ENCODE measurements at places on chromosomes 12 and 14.

GRCh38 chr12:13947276-13947946 lies 34.0 kb downstream of the GRIN2B start:
- no peak for DNase-seq

DNA sequence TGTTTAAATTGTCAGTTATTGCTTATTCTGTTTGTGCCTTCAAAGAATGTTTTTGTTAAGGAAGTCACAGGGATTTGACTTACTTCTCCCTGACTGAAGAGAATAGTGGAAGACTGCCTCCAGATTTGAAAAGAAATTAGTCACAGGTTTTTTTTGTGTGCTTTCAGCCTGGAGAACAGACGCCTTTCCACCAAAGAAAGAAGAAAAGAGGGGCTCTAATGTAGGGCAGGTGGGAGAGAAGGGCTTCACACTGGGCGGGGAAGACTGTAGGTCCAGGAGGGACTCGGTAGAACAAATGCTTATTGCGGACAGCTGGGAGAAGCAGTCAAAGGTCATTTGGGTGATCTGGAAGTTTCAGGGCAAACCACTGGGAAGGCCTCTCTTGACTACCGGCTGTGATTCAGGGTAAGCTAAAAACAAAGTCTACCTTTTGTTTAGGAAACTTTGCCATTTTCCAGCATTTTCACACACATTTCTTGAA lies 76.8 kb downstream of the SAMD4A start:
- no peak for DNase-seq

DNA sequence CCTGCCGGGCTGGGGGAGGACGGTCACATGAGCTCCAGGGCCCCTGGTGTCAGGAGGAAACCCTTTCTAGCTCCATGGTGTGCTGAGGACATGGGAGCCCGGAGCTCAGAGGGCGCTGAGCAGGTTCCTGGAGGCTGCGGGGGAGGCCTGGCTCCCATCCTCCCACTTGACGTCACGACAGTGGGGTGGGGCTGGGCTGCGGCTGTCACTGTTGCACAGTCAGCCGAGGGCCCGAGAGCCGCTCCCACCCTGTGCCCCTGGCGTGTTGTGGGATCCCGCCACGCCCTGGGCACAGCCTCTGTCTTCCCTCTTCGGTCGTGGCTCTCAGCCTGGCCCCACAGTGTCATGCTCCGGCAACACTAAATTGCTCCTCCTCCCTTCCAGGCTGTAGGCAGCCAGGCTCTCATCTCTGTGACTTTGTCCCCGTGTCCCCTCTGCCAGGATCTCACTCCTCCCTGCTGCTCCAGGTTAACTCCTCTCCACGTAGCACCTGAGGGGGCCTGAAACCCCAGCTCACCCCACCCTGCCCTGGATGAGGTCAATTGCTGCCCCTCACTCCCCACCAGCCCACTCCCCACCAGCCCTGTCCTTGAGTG lies 33.0 kb downstream of the BEGAIN start:
- DNase-seq, result peak; percentile 68

- DNase-seq, result peak; percentile 47
Observed at GRCh38 chr12:13179211-13180074, 17.1 kb upstream of the EMP1 start.

DNA sequence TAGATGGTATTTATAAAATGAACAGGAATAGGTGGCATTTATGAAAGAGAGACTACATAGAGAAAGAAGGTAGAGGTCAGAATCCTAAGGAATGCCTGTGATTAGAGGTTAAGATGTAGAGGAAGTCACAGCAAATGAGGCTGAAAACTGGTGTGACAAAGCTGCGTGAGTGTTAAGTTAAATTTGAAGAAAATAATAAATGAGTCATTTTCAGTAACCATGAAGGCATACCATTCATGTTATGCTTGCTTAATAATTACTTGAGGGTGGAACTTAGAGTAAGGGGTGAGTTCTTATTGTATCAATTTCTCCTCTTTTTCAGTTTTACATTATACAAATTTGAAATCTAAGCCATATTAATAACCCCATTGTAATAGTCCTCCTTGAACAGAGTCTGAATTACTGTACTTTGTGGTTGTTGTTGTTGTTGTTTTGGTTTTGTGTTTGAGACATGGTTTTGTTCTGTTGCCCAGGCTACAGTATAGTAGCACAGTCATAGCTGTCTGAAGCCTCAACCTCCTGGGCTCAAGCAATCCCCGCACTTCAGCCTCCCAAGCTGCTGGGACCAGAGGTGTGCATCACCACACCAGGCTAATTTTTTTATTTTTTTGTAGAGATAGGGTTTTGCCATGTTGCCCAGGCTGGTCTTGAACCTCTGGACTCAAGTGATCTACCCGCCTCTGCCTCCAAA lies 761.5 kb downstream of the GALC start:
- DNase-seq, result no peak

DNA sequence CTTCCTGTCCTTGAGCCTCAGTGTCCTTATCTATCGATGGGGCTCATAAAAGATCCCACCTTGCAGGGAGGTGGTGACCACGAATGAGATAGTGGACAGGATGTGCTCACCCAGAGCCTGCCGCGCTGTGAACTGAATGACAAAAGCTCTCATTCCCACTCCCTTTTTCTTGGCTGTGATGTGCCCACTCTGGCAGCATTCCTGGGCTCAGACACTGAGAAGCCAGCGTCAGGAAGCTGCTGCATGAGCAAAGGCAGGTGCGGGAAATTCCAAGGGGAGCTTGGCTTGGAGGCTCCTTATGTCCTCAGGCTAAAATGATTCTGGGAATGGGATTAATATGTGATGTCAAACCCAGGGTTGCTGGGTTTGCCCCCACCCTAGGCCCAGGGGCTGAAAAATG lies 61.6 kb downstream of the EFCAB11 start:
- no peak for DNase-seq

DNA sequence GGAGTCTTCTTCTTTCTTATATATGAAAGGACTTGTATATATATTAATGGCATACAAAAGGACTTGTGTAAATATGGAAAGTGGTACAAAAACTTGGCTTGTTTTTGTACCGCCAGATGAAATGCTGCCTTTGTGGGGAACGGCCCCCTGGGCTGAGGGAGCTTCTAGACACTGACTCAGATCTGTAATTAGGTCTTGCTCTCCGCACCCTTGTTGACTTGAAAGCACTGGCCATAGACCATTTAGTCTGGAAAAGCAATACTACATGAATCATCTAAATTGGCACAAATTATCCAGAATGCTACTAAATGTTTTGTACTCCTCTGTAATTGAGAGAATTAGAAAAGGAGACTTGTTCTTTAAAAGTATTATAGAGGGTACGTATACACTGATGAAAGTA lies 399.9 kb upstream of the RGS6 start:
- DNase-seq, result no peak

- DNase-seq, result no peak
Observed at GRCh38 chr12:77273898-77274297, 208.5 kb upstream of the E2F7 start.

GRCh38 chr12:107646436-107646835 lies 39.2 kb upstream of the PWP1 start:
- no peak for DNase-seq

DNA sequence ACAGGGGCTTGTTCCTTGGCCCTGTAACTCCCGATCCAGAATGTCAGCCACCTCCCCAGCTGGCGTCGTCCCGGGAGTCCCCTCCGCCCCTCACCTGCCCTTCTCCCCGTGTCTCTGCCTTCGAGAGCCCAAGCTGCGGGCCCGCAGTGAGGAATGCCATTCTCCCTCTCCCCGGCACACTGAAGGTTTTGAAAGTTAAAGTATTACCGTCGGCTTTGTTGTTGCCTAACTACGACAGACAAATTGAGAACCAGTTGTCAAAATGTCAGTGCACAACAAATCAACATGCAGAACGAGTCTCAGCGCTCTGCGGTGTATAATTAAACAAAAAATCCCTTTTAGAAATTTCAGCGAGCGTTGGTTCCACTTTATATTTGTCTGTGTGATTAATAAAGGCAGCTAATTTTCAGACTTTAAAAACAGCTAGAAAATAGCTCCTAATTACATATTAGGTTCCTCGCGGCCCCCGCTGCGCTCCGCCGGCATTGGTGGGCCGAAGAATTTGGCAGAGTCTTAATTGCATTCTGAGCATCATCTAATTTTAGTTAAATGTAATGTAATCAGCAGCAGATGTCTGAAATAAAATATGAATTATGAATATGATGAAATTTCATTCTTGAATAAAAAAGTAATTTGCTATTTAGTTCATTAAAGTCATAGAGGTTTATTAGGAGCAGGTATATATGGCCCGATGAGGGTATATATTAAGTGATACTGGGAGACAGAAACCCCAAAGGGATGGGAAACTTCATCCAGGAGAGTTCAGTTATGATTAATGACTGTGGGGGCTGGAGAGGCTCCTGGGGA lies 40.3 kb downstream of the MVK start:
- no peak for DNase-seq

GRCh38 chr14:104321802-104322130 lies 183.4 kb downstream of the KIF26A start:
- no peak for DNase-seq

DNA sequence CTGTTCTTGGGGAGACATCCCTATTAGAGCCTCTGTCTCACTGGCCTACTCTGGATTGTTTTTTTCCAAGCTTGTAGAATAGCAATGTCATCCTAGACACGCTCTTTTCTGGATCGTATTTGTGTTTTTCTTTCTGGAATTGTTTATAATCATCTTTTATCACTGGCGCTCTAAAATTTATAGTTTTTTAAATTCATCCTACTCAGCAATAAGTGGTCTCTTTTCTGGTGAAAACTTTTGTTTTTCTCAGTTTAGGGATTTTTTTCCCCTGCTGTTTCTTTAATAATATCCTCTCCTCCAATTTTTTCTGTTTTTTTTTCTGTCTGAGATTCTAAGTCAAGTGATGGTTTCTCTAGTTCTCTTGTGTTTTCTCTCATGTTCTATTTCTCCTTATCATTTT lies 25.2 kb downstream of the PDE6H start:
- no peak for DNase-seq

DNA sequence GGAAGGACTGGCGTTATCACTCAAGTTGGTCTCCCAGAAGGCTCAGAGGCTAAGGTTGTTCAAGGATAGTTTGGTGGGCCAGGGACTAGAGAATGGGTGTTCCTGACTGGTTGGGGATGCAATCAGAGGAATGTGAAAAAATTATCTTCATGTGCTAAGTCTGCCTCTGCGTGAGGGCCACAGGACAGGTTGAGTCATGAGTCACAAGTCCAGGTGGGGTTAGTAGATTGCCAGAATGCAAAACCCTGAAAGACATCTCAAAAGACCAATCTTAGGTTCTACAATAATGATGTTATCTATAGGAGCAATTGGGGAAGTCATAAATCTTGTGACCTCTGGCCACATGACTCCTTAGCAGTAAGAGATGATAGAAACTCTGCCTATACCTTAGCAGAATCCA lies 220.1 kb upstream of the EEA1 start:
- DNase-seq, result peak; percentile 43

DNA sequence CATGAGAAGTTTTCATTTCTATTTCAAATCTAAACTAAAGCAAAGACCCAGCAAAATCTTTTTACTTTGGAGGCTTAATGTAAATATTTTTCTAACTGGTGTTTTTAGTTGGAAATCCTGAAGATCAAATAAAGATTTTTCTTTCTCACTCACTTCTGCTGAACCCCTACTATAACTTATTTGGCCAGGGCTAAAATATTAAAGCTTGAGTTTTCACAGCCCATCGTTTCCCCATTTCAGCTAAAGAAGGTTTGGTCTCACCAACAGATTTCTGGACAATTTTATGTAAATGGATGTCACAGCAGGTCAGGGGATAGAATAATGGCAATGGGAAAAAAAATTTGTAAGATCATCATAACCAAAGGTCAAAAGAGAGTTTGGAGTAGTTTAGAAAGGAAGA lies 92.7 kb upstream of the DCN start:
- DNase-seq, result no peak

- peak; percentile 60 for DNase-seq
Observed at GRCh38 chr12:1319212-1319611, 275.2 kb downstream of the FBXL14 start.

- DNase-seq, result no peak
Observed at GRCh38 chr12:49939707-49940106, 10.8 kb upstream of the AQP2 start.

DNA sequence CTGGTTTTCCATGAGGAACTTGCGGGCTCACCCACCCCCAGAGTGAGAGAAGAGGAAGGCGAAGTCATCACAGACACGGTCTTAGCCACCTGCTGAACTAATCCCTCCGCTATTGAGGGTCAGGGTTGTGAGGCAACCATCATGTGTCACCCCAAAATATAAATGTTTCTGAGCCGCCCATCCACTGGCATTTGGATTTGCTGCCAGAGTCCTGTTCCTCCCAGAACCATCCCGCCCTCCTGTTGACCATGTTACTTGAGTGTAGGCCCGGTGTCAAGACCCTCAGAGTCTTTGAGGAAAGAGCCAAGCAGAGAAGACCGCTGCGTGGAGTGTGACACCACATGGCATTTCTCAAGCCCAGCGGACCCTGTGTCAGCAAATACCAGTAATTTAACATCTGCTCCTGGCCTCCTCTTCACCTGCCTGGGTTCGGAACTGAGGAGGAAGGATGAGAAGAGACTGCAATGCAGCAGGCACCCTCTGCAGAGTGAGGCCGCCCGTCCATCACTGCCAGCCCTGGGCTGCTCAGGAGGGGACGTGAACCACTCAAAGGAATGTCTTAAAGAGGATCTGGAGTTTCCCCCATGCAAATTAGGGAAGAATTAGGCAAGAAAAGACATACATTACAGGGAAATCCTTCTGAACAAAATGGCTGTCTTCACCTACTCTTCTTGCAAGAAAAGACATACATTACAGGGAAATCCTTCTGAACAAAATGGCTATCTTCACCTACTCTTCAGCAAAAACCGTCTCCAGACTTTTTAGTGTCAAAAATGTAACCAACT lies 100.4 kb downstream of the FBXL14 start:
- DNase-seq, result no peak

All from OCI-M1 (cell line).